Activated CD8-positive, alpha-beta T cell treated with anti-CD3 and anti-CD28 coated beads, Interleukin-2, amount 10 ng/mL, durations not matched to agents 7 days and 5 days (primary cell): ENCODE measurements at places on chromosomes 5 and 9. TPM values are rescaled to one million over a fixed set of nuclear protein-coding genes. Genes with fewer than 3 reads are reported as not detected.

The SLC45A2 gene
- 0.34 TPM for total RNA-seq

The ESM1 gene
- not detected for total RNA-seq

The OR13F1 gene
- total RNA-seq: not detected

The CACNA1B gene
- total RNA-seq: not detected

The FGFR4 gene
- 1.9 TPM for total RNA-seq

The HARS1 gene
- total RNA-seq: 87.6 TPM

The EIF4E1B gene
- not detected for total RNA-seq

- DNase-seq: no peak
These were observed 14.2 kb upstream of the IRF1 start for GRCh38 chr5:132504746-132505145.

DNA sequence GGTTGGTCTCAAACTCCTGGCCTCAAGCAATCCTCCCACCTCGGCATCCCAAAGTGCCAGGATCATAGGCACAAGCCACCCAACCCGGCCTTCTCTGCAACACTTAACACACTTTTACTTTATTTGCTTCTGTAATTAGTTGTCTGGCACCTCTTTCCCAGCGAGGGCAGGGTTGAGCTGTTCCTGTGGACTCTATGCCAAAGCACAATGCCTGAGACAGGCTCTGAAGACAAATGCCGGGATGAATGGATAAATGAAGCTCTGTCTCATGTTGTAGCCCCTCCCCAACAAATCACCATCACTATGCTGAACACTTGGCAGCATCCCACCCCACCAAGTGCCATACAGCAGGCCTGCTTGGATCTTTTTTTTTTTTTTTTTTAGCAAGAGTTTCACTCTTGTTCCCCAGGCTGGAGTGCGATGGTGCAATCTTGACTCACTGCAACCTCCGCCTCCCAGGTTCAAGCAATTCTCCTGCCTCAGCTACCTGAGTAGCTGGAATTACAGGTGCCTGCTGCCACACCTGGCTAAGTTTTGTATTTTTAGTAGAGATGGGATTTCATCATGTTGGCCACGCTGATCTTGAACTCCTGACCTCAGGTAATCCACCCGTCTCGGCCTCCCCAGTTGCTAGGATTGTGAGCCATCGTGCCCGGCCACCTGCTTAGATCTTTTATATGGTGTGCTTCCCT, 21.3 kb downstream of the GPX3 start:
- DNase-seq: no peak

DNA sequence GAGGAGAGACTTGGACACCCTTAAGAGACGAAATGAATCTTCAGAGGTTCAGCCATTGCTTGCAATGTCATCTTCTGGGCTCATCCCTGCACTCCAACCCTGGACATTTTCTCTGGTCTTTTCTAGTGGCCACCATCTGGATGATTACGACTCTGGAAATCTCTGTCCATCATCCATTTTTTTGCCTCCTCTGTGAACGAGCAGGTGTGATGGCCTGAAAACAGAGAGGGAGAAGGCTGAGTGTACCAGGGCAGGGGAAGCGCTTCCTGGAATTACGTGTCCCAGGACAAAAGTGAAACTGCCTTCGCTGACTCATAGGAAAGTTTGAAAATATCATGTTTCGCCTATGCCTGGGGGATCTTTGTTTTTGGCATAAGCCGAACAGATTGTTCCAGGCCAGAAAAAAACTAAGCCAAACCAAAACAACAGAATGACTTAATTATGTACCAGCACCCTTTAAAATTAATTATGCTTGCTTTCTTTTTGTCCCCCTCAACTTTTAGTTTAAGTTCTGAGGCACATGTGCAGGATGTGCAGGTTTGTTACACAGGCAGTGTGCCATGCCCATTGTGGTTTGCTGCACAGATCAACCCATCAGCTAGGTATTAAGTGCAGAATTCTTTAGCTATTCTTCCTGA, 31.9 kb downstream of the ANKRD33B start:
- DNase-seq: peak; percentile 39

GRCh38 chr5:65103756-65104440, 335.2 kb downstream of the CWC27 start:
- no peak for DNase-seq

GRCh38 chr9:122955961-122956360, 15.1 kb downstream of the RABGAP1 start:
- DNase-seq: no peak

DNA sequence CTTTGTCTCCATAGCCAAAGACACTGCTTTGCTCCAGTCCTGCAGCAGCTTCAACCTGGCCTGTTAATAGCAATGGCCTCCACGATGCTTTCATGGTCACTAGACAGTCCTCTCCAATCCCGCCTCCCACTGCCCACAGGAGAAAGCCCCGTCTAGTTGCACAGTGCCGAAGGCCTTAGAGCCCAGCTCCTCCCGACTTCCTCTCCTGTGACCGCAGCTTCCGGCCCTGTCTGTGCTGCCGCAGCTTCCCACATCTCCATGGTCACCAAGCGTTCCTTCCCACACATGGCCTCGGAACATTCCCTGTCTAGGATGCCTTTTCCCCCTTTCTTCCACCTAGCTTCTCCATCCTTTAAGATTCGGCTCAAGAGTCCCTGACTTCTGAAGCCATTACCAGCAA, 23.4 kb downstream of the PCA3 start:
- DNase-seq: no peak

- DNase-seq: no peak
These were observed 28.5 kb upstream of the HMCN2 start for GRCh38 chr9:130237076-130237475.

GRCh38 chr5:93998951-93999455, 257.6 kb upstream of the POU5F2 start:
- DNase-seq: no peak

- no peak for DNase-seq
These were observed 147.8 kb upstream of the IRX2 start for GRCh38 chr5:2899311-2899710.

DNA sequence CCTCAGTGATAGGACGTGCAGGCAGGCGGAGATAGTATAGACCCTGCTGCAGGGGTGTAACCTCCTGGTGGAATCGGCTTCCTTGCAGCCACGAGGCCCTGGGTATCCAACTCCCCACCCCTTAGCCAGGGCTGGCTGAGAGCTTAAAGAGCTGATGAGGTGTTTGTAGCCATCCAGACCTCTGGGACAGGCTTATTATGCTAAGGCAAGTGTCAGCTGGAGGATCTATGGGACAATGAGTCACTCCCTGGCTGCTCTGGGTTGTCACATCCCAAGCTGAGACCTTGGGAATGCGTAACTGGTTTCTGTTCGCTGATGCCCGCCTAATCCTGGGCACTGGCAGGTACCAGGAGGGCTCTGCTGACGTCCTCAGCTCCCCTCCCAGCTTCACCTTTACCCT, 38.9 kb downstream of the DAB2IP start:
- no peak for DNase-seq

DNA sequence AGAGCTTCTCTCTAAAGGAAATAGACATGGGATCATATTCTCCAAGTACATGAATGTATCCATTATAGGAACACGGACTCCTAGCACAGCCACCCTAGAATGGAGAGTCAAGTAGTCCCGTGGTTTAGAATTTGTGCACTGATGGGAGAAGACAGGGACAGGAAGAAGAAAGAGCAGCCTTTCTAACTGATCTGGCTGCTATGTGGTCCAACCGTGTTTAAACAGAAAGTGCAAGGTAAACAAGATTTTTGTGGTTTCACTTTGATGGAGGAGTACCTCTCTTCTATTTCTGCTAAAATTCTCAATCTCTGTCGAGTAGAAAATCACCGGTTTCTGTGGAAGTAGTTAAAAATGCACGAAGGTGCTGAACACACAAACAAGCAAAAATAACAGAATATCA, 171.3 kb downstream of the ST8SIA4 start:
- peak; percentile 53 for DNase-seq

- DNase-seq: no peak
These were observed 70.2 kb downstream of the KCNT1 start for GRCh38 chr9:135772056-135772646.

- no peak for DNase-seq
These were observed 343.7 kb downstream of the ENC1 start for GRCh38 chr5:74296685-74297408.

GRCh38 chr5:82375488-82376244, 97.5 kb upstream of the RPS23 start:
- no peak for DNase-seq

- DNase-seq: peak; percentile 47
These were observed 168.8 kb downstream of the PDE4D start for GRCh38 chr5:59724482-59725391.

DNA sequence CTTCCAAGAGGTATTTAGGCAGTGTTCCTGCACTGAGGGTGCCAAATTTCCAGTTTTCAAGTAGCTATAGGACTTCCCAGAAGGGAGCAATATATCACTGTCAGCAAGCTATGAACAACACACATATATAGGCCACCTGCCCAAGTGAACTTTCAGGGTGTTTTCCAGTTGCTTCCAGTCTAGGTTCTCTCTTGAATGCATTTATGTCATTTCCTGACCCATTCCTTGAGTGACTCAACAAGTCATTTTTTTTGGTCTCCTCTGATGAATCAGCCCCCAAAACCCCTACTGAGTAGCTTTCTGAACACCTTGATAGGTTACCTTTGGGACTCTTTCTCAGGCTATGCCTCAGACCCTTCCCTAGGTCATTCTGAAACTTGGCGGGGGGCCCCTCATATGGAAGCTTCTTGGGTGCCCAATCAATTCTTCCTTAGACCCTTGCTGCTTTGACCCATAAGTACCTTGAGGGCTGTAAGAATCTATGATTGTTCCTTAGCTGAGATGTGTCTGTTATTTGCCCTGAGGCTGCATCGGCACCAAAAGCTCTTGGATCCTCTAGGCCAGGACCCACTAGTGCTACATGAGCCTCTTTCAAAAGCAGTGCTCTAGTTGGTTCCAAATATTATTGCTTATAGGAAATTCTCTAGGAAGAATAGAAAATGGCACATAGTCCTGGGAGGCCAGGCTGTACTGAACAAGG, 12.4 kb downstream of the DNAJB5 start:
- no peak for DNase-seq
